Effector CD4-positive, alpha-beta T cell (primary cell): ENCODE measurements at places on chromosomes 1 and 21.

DNA sequence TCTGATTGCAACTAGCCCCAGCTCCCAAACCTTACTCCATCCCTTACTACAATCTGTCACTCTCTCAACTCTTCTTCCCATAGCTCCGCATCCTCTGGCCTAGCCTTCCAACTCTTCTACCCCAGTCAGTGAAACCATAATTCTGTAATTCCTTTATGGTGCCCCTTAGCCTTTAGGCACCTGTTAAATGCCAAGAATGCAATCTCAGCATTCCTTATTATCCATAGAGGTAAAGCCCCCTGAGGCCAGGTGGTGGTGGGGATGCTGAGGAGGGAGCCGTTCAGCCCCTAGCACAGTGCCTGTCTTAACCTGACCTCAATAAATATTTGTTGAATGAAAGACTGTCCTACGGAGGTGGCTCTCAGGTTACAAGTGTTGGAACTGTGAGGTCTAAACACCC lies 14.0 kb downstream of the ATP1A2 start:
- no peak for DNase-seq

GRCh38 chr1:153866045-153866850 lies 56.5 kb downstream of the GATAD2B start:
- no peak for DNase-seq

- DNase-seq, result no peak
Measured at GRCh38 chr1:66247415-66248208, 286.3 kb upstream of the SGIP1 start.

GRCh38 chr1:4581807-4582206 lies 72.6 kb upstream of the AJAP1 start:
- no peak for DNase-seq

- DNase-seq, result no peak
Measured at GRCh38 chr1:159100589-159100988, 24.0 kb upstream of the AIM2 start.

GRCh38 chr1:30232288-30232899 lies 491.0 kb downstream of the MATN1 start:
- no peak for DNase-seq

- no peak for DNase-seq
Measured at GRCh38 chr1:8456308-8456912, 138.5 kb downstream of the SLC45A1 start.

GRCh38 chr1:48266576-48266975 lies 44.1 kb downstream of the SLC5A9 start:
- DNase-seq, result no peak

DNA sequence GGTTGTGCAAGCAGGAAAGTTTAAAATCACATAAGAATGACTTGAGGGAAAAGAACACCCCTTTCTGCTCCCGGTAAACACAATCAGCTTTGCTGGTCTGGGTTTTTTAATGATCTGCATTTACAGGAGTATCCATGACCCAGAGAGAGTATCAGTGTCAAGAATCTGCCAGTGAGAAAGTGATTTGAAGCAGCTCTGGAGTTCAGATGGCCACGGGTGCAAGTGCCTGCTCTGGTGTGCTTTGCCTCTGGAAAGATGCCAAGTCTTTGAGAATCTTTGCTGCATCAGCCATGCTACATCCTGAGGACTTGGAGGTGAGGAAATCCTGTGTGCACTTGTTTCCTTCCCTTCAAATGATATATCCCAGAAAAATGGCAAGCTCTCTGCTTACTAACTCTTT lies 18.6 kb upstream of the MYSM1 start:
- no peak for DNase-seq

GRCh38 chr1:111154021-111154999 lies 14.3 kb downstream of the CEPT1 start:
- no peak for DNase-seq

DNA sequence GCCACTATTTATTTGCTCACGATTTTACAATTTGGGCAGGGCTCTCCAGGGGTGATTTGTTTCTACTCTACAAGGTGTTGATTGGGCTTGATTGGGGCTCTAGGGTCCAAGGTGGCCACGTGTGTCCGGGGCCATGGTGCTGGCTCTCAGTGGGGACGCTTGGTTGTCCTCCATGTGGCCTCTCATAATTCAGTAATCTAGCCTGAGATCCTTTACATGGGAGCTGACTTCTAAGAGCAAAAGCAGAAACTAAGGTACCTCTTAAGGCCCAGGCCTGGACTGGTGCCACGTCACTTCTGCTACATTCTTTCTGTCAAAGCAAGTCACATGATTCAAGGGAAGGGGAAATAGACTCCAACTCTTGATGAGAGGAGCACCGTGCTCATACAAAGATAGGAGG lies 8.1 kb upstream of the PSRC1 start:
- no peak for DNase-seq

DNA sequence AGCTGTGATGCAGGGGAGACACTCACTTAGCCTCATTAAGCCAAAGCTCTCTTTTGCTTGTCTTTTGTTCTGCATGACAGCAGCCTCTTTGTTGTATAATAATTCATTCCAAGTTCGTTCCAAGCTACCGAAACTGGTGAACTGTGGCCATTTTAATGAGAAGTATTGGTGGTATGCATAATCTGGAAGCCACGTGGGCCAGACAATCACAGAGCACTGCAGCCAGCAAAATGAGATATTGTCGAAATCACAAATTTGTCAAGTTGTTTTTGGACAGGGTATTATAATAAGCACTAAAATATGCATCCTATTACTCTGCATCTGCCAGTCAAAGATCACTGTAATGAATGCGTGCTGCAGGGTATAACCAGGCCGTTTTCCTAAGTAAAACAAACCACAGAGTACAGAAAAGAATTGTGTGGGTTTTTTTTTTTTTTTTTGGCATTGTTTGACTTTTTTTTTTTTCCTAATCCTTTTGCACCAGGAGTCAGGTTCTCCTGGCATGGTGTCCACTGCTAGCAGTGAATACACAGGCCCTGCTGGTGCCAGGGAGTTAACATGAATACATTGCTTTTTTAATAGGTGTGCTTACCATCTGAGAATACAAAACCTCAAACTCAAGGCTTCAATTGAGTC lies 423.9 kb downstream of the PTBP2 start:
- DNase-seq, result no peak

DNA sequence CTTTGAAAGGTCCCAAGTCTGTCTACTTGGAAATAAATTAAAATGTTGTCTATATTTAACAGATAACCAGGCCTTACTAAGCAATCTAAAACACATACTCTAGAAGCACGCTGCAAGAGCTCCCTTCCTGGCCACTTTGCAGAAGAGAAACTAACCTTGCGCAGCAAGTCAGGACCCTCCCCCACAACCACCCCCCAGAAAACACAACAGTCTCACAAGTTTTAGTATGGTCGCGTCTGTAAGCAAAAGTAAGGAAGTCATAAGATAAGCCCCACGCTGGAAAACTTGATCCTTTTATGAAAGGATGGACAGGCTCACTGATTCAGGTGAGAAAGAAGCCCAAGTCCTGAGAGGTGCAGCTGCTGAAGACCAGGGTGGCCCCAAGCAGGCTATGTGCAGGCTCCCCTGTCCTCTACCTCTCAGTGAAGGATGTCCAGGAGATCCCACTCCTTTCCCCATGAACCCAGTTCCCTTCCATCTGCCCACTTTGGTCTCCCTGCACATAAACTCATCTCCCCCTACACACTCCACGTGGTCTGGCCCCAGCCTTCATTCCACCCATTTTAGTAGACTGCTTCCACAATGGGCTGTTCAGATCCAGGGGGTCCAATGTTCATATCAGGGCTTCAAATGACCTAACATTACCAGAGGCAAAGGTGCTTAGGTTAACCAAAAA lies 23.8 kb downstream of the HIVEP3 start:
- no peak for DNase-seq

DNA sequence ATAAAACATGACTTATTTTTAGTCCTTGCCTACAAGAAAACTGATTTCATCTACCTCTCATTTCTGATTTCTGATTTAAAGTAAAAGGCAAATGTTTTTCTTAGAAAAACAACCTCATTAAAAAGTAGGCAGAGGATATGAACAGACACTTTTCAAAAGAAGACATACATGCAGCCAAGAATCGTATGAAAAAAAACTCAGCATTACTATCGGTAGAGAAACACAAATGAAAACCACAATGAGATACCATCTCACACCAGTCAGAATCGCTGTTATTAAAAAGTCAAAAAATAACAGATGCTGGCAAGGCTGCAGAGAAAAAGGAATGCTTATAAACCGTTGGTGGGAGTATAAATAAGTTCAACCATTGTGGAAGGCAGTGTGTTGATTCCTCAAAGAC lies 16.2 kb downstream of the ODR4 start:
- no peak for DNase-seq

GRCh38 chr21:29504751-29505321 lies 206.1 kb downstream of the BACH1 start:
- DNase-seq, result no peak

GRCh38 chr1:41618871-41619270 lies 134.4 kb upstream of the EDN2 start:
- no peak for DNase-seq

DNA sequence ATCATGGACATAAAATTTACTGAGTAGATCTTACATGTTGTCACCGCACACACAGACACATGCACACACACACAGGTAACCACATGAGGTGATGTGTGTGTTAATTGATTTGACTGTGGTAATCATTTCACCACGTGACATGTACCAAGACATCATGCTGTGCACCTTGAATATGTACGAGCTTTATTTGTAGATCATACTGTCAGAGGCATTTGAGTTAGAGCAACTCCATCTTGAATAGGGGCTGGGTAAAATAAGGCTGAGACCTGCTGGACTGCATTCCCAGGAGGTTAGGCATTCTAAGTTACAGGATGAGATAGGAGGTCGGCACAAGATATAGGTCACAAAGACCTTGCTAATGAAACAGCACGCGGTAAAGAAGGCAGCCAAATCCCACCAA lies 31.7 kb upstream of the TRIM17 start:
- no peak for DNase-seq

DNA sequence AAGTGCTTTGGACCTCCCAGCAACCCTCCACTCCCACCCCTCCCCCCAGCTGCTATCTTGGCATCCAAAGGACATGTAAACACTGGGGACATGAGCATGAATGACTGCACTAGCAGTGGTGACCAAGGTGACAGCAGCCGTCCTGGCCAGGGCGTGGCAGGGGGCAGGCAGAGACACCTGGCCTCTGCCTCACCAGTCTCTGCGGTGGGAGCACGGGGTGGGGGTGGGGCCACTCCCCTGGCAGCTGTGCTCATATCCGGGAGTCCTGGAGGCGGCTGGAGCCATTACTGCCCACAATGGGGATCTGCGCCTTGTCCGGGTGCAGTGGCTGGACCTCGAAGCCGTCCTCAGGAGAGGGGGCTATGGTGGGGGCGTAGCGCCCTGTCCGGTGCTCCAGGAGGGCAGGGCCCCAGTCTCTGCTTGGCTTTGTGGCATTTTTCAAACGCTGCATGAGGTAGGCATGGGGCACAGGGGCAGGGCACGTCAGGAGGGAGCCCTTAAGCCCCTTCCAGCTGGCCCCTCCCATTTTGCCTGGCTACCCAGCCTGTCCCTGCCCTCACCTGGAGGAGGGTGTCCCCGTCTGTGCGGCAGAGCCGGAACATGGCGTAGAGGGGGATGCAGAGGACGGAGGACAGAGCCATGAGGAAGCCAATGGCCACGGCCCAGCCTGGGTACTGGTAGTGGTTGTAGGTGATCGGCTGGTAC lies 6.0 kb downstream of the CCDC24 start:
- DNase-seq, result no peak

- no peak for DNase-seq
Measured at GRCh38 chr21:36757196-36757595, 58.3 kb downstream of the SIM2 start.

DNA sequence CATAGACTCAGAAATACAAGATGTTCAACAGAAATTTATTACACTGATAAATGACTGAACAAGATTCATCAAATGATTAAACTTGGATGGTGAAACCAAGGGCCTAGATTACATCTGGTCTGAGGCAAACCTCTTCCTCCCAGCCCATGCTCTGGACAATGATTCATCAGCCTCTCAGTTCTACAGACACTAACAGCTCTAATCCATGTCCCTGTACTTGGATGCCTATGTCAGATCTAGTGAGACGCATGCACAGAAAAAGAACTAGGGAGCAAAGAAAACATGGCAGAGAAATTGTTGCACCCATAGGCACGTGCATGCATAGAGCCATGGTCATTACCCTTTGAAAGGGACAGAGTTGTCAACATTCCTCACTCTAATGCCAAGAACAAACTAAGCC lies 250.1 kb downstream of the KCNH1 start:
- DNase-seq, result no peak

DNA sequence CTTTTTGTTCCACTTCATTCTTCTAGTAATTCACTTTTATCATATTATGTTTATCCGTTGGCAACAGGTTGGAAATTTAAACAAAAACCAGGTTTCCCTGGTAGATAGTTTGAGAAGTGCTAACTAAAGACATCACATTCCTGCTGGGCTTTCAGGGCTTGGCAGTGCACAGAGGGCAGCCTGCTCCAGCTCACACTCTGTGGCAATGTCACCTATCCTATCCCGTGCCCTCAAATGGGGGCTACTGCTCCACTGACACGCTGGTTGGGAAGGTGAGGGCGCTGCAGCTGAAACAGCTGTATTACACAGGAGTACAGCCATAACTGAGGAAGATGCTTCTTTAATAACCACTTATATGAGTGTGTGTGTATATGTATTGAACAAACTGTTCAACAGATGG lies 49.7 kb downstream of the RCAN1 start:
- DNase-seq, result no peak

DNA sequence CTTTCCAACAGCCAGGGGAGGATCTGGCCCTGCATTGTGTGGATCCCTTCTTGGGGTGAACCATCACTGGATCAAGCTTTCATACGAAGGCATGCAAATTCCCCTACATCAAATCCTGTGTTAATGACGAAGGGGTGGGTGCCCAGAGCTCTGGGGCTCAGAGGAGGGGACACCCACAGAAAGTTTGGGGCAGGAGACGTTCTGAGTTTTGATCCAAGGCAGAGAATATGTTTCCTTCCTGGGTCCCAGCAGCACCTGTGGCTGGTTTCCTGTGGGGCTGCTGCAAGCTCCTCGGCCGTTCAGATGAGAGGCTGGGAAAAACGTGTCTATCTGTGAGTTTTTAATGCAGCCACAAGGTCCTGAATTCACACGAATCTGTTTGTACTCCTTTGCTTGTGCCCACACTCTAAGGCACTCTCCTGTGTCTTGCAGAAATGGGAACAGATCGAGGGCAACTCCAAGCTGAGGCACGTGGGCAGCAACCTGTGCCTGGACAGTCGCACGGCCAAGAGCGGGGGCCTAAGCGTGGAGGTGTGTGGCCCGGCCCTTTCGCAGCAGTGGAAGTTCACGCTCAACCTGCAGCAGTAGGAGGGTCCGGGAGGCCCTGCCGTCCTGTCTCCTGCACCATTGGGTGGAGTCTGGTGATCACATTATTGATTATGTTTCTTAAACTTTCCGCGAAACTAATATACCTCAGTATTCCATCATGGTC lies 147.1 kb downstream of the PGBD5 start:
- no peak for DNase-seq

GRCh38 chr1:59477286-59477685 lies 180.4 kb downstream of the FGGY start:
- DNase-seq, result no peak

GRCh38 chr1:5150191-5150590 lies 495.8 kb downstream of the AJAP1 start:
- no peak for DNase-seq

DNA sequence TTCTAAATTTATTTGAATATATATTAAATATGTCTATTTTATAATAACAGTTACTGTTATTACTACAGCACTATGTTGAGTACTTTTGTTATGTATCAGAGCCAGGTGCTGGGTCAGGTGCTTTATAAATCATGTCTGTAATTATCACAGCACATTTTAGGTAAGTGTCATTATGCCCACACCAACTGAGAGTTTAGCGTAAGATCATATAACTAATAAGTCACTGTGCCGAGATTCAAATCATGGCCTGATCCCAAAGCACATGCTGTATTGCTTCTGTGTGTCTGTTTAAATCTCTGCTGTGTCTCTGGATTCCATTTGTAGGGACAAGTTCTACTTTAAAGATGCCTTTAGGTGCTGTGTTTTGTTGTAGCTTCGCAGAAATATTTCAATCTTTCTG lies 1.9 kb downstream of the GPSM2 start:
- no peak for DNase-seq
